Forelimb muscle (tissue), 1 donor: ENCODE measurements at places on chromosomes 13 and 19. TPM values are rescaled to one million over a fixed set of nuclear protein-coding genes. Genes with fewer than 3 reads are reported as not detected.

CYP4F12 gene
- polyA plus RNA-seq, result 0.62 TPM

PODNL1 gene
- polyA plus RNA-seq, result 0.75 TPM

- DNase-seq, result no peak
Measured at GRCh38 chr13:41311406-41312175, 524 bp downstream of the NAA16 start.

DNA sequence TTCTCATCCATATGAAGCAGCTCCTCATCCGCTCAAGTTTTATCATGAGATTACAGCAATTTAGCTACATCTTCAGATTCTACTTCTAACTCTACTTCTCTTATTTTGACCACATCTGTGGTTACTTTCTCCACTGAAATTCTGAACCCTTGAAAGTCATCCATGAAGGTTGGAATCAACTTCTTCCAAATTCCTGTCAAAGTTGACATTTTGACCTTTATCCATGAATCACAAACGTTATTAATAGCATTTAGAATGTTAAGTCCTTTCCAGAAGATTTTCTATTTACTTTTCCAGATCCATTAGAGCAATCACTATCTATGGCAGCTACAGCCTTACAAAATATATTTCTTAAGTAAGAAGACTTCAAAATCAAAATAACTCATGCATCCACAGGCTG lies 421.7 kb upstream of the GPC6 start:
- DNase-seq, result no peak

DNA sequence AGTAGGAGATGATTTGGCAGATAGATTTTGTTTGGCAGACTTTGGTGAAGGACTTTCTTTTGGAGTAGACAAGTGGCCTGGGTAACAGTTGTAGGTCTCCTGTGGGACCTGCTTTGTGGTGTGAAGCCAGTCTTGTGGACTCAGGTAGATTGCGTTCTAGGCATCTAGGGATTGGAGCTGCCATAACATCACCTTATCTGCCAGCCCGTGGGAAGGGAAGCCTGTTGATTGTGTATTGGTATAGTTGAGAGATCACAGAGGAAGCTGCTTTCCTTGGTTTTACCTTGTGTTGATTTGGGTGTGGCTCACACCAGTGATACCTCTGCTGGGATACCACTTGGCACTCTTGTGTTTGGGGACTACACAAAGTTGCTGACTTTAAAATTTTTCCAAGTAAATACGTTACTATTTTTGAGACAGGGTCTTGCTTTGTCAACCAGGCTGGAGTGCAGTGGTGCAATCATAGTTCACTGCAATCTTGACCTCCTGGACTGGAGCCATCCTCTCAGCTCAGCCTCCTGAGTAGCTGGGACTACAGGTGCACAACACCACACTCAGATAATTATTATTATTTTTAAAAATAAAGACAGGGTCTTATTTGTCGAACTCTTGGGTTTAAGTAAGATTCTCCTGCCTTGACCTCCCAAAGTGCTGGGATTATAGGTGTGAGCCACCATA lies 7.8 kb downstream of the HNRNPM start:
- DNase-seq, result no peak

DNA sequence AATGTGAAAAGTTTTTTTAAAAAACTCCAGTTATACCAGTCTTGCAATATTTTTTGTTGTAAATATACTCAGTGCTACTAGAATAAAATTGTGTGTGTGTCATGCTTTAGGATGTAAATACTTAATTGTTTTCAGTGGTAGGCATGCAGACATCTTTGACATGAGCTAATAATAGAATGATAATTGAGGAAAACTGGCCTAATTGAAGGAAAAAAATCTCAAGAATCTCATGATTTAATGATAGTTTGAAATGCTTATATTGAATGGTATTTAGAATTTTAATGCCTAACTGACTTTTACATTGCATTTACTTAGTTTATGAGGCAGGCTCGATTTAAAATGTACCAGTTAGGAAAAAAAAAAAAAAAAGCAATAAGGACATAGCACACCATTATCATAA lies 3.2 kb upstream of the MAB21L1 start:
- no peak for DNase-seq
